ENCODE measurements at places on chromosomes 4 and X. TPM values are rescaled to one million over a fixed set of nuclear protein-coding genes. Genes with fewer than 3 reads are reported as not detected.

The SGCB gene
- total RNA-seq: 6.6 TPM

The POLR2B gene
- 146 TPM for total RNA-seq

The ARMCX6 gene
- 41.5 TPM for total RNA-seq

The GPR143 gene
- total RNA-seq: not detected

The ANOS1 gene
- total RNA-seq: not detected

- H3K27ac ChIP-seq: no peak overlapping the region
- H3K4me1 ChIP-seq: no peaks in the 10 kb centered on the region
- DNase-seq: no peak
- H3K27me3 ChIP-seq: no peaks in the 10 kb centered on the region
- H3K4me3 ChIP-seq: no peak overlapping the region
Measured at GRCh38 chrX:29466456-29466855, 748.9 kb upstream of the MAGEB2 start.

GRCh38 chr4:187321711-187322110, 598.1 kb upstream of the FAT1 start:
- no peak overlapping the region for H3K27ac ChIP-seq
- no peak overlapping the region for H3K4me3 ChIP-seq
- no peaks in the 10 kb centered on the region for H3K36me3 ChIP-seq
- no peaks in the 10 kb centered on the region for H3K27me3 ChIP-seq
- DNase-seq: no peak
- H3K4me1 ChIP-seq: no peaks in the 10 kb centered on the region

GRCh38 chr4:176970853-176971252, 178.1 kb upstream of the VEGFC start:
- H3K36me3 ChIP-seq: no peaks in the 10 kb centered on the region
- no peak overlapping the region for H3K27ac ChIP-seq
- no peaks in the 10 kb centered on the region for H3K4me1 ChIP-seq

DNA sequence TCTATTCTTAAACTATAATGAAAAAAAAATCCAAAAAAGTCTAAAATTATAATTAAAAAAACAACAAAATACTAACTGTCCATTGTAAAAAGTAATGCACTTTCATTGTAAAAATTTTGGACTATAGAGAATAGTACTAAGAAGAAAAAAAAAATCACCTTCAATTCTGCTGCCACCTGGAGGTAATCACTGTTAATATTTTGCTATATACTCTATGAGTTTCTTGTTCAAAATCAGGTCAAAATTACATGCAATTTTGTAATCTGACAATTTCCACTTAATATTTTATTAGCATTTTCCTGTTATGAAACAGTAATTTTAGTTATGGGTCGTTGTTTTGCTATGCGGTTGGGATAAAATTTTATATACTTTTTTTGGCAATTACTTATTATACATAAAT, 62.0 kb downstream of the HTT start:
- H3K4me3 ChIP-seq: no peak overlapping the region
- H3K36me3 ChIP-seq: peaks cover 5% of the 10 kb centered on the region
- H3K4me1 ChIP-seq: no peaks in the 10 kb centered on the region
- no peak overlapping the region for H3K27ac ChIP-seq
- no peak for DNase-seq

GRCh38 chr4:61336916-61337315, 136.8 kb downstream of the ADGRL3 start:
- no peak overlapping the region for H3K4me3 ChIP-seq
- no peaks in the 10 kb centered on the region for H3K4me1 ChIP-seq
- H3K27ac ChIP-seq: no peak overlapping the region
- no peaks in the 10 kb centered on the region for H3K27me3 ChIP-seq

GRCh38 chr4:182188622-182189021, 54.6 kb upstream of the TENM3 start:
- H3K27ac ChIP-seq: no peak overlapping the region
- peaks cover 6% of the 10 kb centered on the region for H3K27me3 ChIP-seq
- H3K36me3 ChIP-seq: no peaks in the 10 kb centered on the region

- no peaks in the 10 kb centered on the region for H3K4me1 ChIP-seq
- no peak overlapping the region for H3K4me3 ChIP-seq
- no peak for DNase-seq
- H3K27ac ChIP-seq: peak overlapping the region; percentile 55
- H3K36me3 ChIP-seq: no peaks in the 10 kb centered on the region
Measured at GRCh38 chr4:100175858-100176257, 14.4 kb downstream of the DDIT4L start.

GRCh38 chr4:10629394-10629793, 55.2 kb downstream of the CLNK start:
- peak; percentile 68 for DNase-seq
- peaks cover 28% of the 10 kb centered on the region for H3K4me1 ChIP-seq
- H3K27ac ChIP-seq: no peak overlapping the region
- H3K27me3 ChIP-seq: peaks cover 7% of the 10 kb centered on the region
- H3K36me3 ChIP-seq: no peaks in the 10 kb centered on the region

GRCh38 chrX:125198546-125198945, 121.1 kb upstream of the TEX13C start:
- DNase-seq: no peak
- H3K4me3 ChIP-seq: no peak overlapping the region
- H3K4me1 ChIP-seq: no peaks in the 10 kb centered on the region
- H3K27me3 ChIP-seq: peaks cover 23% of the 10 kb centered on the region
- no peak overlapping the region for H3K27ac ChIP-seq

DNA sequence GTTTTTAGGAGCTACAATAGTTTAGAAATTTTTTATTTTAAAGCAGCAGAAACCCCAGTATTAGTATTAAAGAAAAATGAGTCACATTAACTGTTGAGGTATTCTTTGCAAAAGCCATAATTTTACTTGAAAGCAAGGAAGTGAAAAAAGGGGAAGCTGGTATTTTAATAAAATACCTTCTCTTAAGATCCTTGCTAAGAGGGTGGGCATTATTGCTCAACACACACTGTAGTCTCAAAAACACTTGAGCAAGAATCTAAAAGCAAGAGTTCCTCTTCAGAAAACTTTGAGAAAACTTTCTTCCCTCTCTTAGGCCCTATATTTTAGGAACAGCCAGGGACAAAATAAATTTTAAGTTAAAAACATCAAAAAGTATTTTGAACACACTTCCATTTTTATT, 259.4 kb upstream of the DIAPH2 start:
- H3K27ac ChIP-seq: no peak overlapping the region
- no peaks in the 10 kb centered on the region for H3K4me1 ChIP-seq
- H3K36me3 ChIP-seq: no peaks in the 10 kb centered on the region
- DNase-seq: no peak
- H3K4me3 ChIP-seq: no peak overlapping the region
- no peaks in the 10 kb centered on the region for H3K27me3 ChIP-seq

GRCh38 chr4:40173470-40173875, 23.4 kb upstream of the RHOH start:
- no peak for DNase-seq
- H3K27ac ChIP-seq: peak overlapping the region; percentile 47
- peak overlapping the region; percentile 16 for H3K4me3 ChIP-seq
- H3K27me3 ChIP-seq: no peaks in the 10 kb centered on the region
- H3K36me3 ChIP-seq: no peaks in the 10 kb centered on the region

- H3K4me1 ChIP-seq: peaks cover 7% of the 10 kb centered on the region
- no peak overlapping the region for H3K4me3 ChIP-seq
- H3K36me3 ChIP-seq: no peaks in the 10 kb centered on the region
- H3K27ac ChIP-seq: no peak overlapping the region
- no peaks in the 10 kb centered on the region for H3K27me3 ChIP-seq
- no peak for DNase-seq
Measured at GRCh38 chrX:71438750-71439149, 72.6 kb downstream of the TAF1 start.

DNA sequence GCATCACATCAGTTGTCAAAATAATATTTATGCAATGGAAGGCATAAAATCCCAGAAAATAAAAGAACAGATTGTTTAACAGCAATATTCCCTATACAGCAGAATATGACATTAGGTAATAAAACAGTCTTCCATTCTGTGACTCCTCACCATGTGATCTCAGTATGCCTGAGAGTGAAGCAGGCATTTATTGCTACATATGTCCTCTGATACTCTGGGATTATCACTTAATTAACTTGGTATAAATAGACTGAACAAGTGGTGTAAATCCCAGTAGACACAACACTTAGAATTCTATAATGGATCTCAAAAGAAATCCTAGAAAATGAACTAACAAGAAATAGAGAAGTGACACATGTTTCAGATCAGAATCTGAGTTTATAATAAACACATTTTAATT, 841.3 kb downstream of the PDHA2 start:
- H3K27me3 ChIP-seq: no peaks in the 10 kb centered on the region
- no peak overlapping the region for H3K4me3 ChIP-seq
- DNase-seq: no peak

- H3K27ac ChIP-seq: no peak overlapping the region
- no peak for DNase-seq
- no peak overlapping the region for H3K4me3 ChIP-seq
Measured at GRCh38 chr4:67120369-67120768, 424.9 kb downstream of the CENPC start.

DNA sequence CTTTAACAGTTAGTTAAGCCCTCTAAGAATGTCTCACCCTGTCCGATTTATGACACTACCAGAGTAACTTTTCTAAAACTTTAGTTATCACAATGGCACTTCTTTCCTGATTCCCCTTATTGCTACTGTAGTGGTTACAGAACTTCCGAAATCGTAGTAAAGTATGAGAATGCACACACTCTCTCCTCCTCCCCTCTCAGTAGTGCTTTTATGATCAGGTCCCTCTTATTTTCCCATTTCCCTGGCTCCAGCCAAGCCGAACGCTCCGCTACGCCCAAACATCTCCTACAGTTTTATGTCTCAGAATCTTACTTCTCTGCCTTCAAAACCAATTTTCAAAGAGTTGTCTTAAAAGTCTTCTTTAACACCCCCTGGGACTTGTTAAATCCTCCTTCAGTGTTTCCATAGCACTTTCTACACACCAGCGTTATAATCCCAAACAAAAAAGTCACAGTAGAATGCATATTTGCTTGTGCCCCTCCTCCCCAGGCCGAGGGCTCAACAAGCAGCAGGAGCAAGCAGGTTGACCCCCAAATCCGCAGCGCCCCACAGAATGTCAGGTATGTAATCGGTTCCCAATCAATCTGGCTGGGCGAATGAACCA, 671 bp downstream of the HPF1 start:
- no peak for DNase-seq
- H3K27me3 ChIP-seq: no peaks in the 10 kb centered on the region
- H3K4me1 ChIP-seq: peaks cover 40% of the 10 kb centered on the region
- peak overlapping the region; percentile 77 for H3K27ac ChIP-seq

GRCh38 chrX:126658447-126658846, 105.8 kb upstream of the DCAF12L1 start:
- H3K36me3 ChIP-seq: no peaks in the 10 kb centered on the region
- H3K27ac ChIP-seq: no peak overlapping the region
- H3K27me3 ChIP-seq: no peaks in the 10 kb centered on the region
- no peak for DNase-seq

Measured in natural killer cell treated with Interleukin-12 subunit alpha and Interleukin-12 subunit beta and Interleukin-15 and Interleukin-18, amount 100 ng/mL, for 72 hours (primary cell).